AG04449 (cell line): ENCODE measurements at places on chromosomes 2 and 18.
A peak's percentile ranks its signal among the peaks of the same experiment; 100 is the strongest.

- DNase-seq, result no peak
These were observed 77.3 kb upstream of the SH3BP4 start for GRCh38 chr2:234874347-234875046.

DNA sequence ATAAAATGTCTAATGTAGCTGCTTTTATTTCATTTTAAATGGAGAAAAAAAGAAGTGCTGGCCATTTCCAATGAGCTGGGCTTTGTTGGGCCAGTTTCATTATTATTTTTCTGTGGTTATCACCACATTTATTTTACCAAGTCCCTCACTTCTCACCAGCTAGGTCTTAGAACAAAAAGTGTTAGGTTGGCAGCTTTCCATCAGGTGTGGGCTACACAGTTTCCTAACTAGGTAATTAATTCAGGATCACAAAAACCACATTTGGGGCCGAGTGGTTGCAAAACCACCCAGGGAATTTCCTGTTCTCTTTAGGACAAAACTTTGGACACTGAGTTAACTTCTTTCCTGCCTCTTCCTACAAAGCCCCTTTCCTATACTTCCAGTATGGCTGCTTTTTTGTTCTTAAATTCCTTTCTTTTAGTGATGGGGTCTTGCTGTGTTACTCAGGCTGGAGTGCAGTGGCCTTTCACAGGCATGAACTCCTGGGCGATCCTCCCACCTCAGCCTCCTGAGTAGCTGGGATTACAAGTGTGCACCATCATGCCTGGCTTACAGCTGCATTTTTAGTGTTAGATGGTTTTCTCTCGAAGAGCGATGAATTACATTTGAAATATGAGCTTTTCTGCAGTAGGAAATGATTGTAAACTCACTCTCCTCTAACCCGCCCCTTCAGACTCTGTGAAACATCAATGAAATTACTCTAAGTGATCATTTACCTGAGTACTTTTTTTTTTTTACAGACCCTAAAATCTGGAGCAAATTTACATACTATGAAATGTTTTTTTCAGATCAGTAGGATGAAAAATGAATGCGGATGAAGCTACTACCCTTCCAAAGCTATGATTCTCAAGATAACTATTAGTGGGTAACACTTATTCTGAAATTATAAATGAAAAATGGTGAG, 2.6 kb upstream of the ZFP36L2 start:
- no peak for DNase-seq

DNA sequence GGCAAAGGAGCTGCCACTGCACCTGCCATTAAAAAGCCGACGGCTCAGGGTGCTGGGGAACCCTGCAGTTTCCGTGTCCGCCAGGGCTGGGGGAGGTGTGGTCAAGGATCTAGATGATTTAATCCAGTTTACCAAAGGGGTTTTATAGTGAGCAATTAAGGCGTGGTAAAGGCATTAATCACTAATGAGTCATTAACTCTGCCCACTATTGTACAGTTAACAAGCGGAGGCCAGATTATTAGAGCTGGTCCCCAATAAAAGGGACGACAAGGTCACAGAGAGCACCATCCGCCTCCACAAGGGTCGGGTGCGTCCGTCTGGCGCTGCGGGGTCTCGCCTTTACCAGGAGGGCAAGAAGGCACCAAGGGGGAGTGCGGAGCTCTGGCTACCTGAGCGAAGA, 9.6 kb downstream of the RAX start:
- DNase-seq, result no peak

- no peak for DNase-seq
These were observed 94.1 kb downstream of the ANKRD44 start for GRCh38 chr2:197216361-197216979.

- no peak for DNase-seq
These were observed 20.6 kb downstream of the TMEM87B start for GRCh38 chr2:112075490-112076260.

GRCh38 chr2:6554466-6554865, 311.2 kb downstream of the CMPK2 start:
- DNase-seq, result no peak

GRCh38 chr2:40406485-40407289, 45.2 kb downstream of the SLC8A1 start:
- no peak for DNase-seq

- DNase-seq, result no peak
These were observed 191.7 kb upstream of the STK17B start for GRCh38 chr2:196362973-196363549.

DNA sequence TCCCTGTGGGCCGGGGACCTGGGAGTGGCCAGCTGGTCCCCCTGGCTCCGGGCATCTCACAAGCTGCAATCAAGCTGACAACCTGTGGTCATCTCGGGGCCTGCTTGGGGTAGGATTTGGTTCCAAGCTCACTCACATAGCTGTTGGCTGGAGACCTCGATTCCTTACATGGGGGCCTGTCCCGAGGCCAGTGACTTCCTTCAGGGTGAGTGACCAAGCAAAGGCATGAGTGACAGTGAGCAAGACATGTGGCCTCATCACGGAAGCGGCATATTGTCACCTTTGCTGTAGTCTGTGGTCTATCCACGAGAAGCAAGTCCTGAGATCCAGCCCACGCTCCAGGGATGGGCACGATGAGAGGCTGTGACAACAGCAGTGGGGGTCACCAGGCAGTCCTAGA, 131.4 kb upstream of the ID2 start:
- DNase-seq, result no peak

- DNase-seq, result no peak
These were observed at the start of gene BOK for GRCh38 chr2:241558532-241559322. Gene BOK (plus strand): TSS chr2:241558745. CDS start chr2:241559484, 739 bp downstream.

- no peak for DNase-seq
These were observed 65.3 kb upstream of the GLI2 start for GRCh38 chr2:120670371-120670770.

GRCh38 chr2:8546612-8547283, 135.1 kb upstream of the ID2 start:
- DNase-seq, result no peak

- no peak for DNase-seq
These were observed 25.6 kb upstream of the DNMT3A start for GRCh38 chr2:25367296-25367695.

DNA sequence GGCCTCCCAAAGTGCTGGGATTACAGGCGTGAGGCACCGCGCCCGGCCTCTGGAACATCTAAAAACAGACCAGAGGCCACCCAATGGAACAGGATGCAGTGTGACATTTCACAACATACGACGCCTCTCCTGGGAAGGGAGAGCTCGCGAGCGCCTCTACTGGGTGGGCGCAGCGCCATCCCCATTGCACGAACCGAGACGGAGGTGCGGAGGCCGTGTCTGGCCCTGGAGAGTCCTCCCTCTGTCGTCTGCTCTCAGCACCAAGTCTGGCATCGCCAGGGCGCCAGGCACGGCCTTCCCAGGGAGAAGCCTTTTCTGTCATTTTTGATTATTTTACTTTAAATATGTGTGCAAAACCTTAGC, 9.4 kb upstream of the GBX2 start:
- no peak for DNase-seq

DNA sequence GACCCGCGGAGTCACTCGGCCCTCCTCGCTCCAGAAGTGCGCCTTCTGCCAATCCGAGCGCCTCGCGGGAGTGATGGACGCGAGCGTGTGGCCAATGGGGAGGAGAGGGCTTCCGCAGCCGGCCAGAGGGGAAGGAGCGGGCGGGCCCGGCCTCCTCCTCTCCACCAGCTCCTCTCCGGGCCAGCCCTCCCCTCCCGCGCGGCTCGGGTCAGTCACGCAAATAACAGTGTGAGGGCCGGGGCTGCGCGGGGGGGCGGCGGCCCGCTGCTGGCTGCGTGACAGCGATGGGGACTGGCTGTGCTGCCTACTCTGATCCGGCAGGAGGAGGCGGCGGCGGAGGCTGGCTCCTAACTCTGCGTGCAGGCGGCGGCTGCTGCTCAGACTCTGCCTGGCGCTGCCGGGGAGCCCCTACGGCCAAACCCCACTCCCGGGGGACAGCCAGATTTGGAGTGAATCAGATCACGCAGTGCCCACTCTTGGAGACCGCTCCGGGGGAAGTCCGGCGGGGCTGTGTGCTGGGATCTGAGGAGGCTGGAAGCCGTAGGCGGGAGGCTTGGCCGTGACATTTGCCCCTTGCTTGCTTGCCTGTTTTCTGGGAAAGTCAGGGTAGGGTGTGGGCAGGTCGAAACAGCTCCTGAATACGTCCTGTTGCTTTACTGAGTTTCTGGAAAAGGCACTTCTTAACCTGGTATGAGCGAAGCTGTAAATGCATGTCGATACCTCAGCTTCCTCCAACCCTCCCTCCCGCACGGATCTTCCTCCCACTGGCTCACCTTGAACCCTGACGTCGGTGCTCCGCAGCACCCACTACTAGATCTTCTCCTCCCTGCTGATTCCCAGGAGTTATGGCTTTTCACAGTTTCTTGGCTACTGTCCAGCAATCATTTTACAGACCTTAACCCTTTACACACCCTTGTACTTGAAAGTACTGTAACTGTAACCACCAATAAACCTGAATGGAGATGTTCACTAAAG, 97.9 kb upstream of the SERTAD2 start:
- DNase-seq, result no peak

DNA sequence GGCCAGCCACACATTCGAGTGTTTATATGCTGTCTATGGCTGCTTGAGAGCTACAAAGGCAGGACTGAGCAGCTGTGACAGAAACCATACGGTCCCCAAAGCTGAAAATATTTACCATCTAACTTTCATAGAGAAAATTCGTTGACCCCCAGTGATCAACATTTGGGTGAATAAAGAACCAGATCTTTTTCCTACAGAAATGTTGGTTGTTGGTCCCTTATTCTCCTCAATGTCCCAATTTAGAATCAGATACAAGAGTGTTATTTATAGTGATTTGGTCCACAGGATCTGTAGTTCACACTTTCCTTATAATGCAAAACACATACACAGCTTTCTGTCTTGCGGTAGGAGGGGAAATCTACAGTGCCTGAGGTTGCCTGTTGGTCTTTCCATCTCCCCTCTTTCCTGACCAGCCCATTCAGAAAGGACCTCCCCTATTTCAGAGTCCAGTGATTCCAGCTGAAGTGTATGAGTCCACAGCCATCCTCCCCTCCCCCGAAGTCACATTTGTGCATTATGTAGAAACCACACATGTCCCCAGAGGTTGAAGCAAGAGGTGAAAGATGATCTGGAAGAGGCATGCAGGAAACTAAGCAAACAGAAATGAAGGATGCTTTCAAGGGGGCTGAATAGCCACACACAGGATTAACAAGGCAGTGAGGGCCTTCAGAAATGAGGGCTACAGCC, 61.9 kb downstream of the SPRED2 start:
- DNase-seq, result no peak

DNA sequence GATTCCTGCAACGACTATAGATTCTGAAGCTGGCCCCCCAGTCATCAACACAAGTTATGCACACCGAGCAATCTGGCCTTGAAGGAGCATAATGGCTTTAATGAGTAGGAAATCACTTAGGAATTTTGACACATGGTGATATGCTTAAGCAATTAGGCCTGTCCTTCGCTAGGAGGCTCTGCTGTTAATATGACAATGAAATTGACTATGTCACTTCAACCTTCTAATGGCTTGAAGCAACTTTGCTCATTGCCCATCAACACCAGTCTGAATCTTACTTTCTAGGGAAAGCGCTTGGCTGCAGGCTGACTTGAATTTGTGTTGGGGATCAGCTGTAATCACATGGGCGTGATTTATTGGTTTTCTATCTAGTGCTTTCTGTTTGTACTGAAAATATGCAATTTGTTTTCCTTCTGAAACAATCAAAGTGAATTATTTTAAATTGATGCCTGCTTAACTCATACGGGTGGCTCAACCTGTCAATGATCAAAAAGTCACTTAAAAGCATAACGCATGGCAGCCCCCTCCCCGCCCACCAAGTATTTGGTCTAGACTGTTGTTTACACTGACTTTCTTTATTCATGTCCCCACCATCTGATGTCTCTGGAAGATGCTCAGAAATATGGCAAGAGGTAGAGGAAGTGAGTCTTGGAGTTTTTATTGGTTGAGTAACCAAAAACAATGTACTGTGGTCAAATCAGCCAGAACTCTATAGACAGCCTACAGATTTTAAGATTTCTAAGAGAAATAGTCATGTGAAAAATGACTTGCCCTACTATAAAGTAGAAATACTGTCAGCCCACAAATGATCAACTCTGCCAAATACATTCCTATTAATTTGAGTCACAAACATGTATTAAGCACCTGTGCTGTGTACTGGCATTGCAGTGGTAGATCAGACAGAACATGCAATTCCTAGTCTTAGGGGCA, 344.9 kb downstream of the RBM43 start:
- DNase-seq, result no peak

GRCh38 chr2:3169106-3169870, 208.3 kb downstream of the EIPR1 start:
- peak; percentile 4 for DNase-seq

DNA sequence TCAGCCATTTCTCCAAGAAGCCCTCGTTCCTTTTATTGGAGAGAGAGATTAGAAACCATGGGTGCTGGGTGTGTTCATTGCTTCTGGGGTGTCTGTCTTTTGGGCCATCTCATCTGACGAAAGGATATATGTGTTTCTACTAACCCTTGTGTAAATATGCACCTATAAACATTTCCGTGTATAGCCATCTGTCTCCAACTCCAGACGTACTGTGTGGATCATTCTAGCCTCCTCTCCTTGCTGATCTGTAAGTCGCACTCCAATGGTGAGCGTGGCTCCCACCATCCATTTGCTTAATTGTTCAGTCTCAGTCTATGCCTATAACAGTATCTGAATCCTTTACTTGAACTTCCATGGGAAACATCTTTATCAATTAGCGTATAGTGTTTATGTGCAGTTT, 1.8 kb downstream of the RBFA start:
- no peak for DNase-seq

DNA sequence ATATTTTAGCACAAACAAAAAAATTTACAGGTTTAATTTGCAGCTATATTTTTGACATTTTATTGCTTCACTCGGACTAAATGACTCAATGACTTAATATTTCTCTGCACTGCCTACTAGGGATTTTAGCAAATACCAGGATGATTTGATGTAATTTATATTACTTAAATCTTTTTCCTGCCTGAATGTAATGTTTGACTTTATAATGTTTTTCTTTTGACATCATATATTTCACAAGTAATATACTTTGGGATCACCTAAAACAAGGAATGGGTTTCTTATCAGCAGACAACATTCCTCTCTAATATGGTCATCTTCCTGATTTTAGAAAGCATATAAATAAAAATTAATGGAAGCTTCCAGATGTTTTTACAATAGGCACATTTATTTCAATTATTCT, 253.2 kb upstream of the EPC2 start:
- peak; percentile 29 for DNase-seq

DNA sequence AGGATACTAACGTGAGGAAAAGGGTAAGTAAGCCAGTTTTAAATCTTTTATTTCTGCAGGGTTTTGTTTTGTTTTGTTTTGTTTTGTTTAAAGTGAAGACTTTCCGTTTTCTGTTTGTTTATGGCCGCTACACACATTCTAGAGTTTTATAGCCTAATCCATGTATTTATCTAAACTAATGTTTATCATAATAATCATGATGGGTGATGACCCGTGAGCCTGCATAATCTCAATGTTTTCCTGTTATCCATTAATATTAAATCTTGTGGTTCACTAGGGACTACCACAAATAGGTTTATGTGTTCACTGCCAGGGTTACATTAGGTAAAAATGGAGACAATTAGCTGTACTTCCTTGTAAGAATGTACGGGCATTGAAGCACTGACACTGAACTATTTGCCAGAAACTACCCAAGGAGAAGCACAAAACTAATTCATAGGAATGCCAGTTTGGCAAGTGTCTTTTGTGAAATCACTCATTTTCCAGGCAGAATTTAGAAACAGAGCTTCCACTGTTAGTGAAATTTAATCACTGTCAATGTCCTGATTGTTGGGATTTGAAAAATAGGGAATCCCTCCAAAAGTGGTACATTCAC, 574.8 kb downstream of the LRP1B start:
- DNase-seq, result no peak

GRCh38 chr2:18369760-18370159, 190.7 kb downstream of the RDH14 start:
- DNase-seq, result no peak
